ENCODE measurements at places on chromosomes 7 and 10.
A peak's percentile ranks its signal among the peaks of the same experiment; 100 is the strongest.

GRCh38 chr10:129825826-129826225 lies 138.2 kb downstream of the EBF3 start:
- no peak for DNase-seq

- no peak for DNase-seq
Observed at GRCh38 chr10:38174336-38174735, 80.2 kb downstream of the ZNF37A start.

DNA sequence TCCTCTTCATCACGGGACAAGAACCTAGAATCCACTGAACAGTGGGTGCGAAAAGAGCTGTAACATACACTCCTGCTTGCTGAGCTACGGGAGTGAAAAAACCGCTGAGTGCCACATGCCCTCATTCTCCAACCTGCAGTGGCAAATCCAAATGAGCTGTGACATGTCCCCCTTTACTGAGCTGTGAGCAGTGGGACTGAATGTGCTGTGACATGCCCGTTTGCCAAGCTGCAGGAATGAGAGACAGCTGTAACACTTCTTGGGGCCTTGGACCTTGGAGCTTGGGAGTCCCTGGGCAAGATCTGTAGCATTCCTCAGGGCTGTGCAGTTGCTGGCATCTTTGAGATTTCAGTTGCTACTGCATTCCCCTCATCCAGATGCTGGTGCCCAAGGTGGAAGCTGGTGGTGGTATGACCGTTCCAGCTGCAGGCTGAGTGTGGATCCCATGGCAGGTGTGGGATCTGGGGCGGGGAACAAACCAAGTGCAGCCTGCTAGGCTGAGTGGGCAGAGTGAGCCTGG lies 85.0 kb downstream of the TMEM106B start:
- DNase-seq = no peak

GRCh38 chr10:113221756-113222168 lies 271.7 kb downstream of the TCF7L2 start:
- no peak for DNase-seq

DNA sequence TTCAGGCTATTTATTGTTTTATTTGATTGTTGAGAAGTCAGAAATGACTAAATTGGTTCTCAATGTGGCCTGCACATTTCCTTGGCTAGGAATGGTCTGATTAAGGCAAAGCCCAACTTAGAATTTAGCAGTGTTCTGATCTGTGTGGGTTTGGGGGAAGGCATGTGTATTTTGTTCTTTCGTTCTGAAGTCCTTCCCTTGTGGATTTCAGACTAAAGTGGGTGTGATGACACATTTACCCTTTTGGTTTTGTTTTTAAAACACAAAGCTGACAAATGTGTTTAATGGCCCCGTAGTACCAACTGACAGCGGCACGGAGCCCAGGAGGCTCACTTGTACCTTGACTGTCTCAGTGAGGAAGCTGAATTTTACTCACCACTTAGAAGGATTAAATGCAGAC lies 452.3 kb upstream of the GALNT17 start:
- DNase-seq = no peak

GRCh38 chr10:18402853-18403252 lies 248.5 kb downstream of the NSUN6 start:
- DNase-seq = no peak

DNA sequence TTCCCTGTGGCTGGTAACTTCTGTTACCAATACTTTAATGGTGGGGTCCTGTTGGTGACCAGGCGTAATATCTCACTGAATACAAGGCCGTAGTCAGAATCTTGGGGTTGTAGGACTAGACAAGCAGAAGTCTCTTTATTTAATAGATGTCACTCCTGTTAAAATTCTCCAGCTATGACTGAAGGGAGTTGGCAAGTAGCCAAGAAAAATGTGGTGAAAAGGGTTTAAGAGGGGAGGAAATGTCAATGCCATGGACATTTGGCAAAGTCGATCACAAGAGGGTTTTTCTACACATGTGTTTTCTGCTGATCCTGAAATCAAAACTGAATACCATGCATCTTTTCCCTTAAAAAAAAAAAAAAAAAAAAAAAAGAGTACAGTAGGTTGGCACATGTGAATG lies 533.5 kb downstream of the AUTS2 start:
- DNase-seq = peak; percentile 11

DNA sequence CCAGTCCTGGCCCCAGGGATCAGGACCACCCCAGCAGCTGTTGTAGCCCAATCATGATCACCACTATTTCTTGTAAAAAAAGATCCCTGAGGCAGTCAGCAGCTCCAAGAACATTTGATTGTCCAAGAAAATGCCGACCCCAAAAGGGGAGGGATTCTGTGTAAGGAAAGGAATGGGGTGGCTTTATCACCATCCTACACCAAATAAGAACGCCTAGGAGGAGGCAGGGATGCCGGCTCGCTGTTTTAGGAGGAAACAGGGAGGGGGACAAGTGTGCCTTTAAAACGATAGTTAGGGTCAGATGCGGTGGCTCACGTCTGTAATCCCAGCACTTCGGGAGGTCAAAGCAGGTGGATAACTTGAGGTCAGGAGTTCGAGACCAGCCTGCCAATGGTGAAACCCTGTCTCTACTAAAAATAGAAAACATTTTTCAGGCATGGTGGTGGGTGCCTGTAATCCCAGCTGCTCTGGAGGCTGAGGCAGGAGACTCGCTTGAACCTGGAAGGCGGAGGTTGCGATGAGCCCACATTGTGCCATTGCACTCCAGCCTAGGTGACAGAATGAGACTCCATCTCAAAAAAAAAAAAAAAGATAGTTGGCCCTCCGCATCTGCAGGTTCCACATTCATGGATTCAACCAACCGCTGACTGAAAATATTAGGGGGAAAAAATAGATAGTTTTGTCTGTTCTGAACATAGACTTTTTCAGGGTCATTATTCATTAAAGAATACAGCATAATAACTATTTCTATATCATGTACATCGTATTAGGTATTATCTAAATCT lies 63.6 kb downstream of the PDIA4 start:
- no peak for DNase-seq

GRCh38 chr10:104308439-104308903 lies 29.8 kb downstream of the ITPRIP start:
- no peak for DNase-seq
